M059J (cell line): ENCODE measurements at places on chromosomes 2 and 18. TPM values are rescaled to one million over a fixed set of nuclear protein-coding genes. Genes with fewer than 3 reads are reported as not detected.

UGT1A5 gene
- total RNA-seq: not detected in 2 replicates

SKOR2 gene
- not detected in 2 replicates for total RNA-seq

LRRC30 gene
- total RNA-seq: not detected in 2 replicates

ANKRD23 gene
- total RNA-seq: 0.20 TPM in 1 of 2 replicates, not detected in the other

CLEC4F gene
- total RNA-seq: not detected in 2 replicates

STARD6 gene
- total RNA-seq: not detected in 2 replicates

SLC9A4 gene
- not detected in 2 replicates for total RNA-seq

DLGAP1 gene
- total RNA-seq: not detected in 2 replicates

DNA sequence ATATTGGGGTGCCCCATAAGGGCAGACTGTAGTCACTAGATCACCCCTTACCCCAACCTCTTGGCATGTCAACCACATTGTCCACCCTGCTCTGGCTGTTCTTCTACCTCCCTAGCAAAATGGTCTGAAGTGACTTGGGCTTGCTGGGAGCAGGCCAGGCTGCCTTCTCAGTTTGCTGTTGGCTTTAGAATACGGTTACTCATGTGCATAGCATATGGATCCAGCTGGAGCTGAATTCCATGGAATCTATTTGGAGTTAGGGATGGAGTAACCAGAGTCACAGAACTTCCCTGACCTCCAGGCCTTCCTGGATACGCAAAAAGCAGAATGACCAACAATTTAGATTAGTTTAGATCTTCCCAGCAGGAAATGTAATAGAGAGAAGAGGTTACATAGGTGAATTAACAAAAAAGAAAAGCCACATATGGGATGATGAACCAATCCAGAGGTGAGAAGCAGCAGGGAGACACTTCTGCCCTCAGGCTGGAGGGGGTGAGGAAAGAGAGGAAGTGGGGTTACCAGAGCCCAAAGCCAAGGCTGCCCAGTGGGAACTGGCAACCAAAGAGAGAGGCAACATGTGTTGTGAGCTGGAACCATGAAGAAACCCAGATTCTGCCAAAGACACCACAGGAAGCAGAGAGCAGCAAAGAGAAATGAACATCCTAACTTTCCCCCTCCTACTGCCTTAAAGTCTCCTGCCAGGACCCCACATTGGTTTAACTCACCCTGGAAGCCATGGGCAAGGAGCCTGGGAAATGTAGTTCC lies 26.1 kb downstream of the PKDCC start:
- no peak for DNase-seq

- no peak for DNase-seq
These were observed 129.6 kb upstream of the KCTD1 start for GRCh38 chr18:26677957-26678356.

GRCh38 chr2:126200538-126200937 lies 455.4 kb upstream of the GYPC start:
- no peak for DNase-seq

GRCh38 chr2:75098856-75099255 lies 100.5 kb downstream of the TACR1 start:
- DNase-seq: peak; percentile 67

GRCh38 chr18:70334728-70335329 lies 46.0 kb downstream of the SOCS6 start:
- peak; percentile 38 for DNase-seq

DNA sequence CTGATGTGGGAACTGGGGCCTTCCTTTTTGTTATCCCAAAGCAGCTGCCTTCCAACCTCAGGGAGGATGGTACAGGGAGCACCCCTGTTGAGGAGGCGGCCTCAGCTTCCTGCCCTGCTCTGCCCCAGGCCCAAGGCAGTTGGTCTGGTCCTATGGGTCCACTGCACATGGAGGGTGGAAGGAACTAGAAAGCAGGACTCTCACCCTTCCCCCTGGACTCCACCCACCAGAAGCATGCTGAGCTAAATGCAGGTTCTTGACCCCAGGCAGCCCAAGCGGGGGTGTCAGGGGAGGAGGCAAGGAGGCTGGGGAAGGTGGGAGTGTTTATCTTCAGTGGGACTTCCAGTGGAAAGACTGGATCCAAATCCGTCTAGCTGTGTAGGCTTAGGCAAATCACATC lies 158.5 kb downstream of the SMAD2 start:
- DNase-seq: no peak

- no peak for DNase-seq
These were observed 205.5 kb downstream of the ATAD2B start for GRCh38 chr2:23721454-23721826.

- no peak for DNase-seq
These were observed 88.6 kb upstream of the NARS1 start for GRCh38 chr18:57710226-57710625.

DNA sequence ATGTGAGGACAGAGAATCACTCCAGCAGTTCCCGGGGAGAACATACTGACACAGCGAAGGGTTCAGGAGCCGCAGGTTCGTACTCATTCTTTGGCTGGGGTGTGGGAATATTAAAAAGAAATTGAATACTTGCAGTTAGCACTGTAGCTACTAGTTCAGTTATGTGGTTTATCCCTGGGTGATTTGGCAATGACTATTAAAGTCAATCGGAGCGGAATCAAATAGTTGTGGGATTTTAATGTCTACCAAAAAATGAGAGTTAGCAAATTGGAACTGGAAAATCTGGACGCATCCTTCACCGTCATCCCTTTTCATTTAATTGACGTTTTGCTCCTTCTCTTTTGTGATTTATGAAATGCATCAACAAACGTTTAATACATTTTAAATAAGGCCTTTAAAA lies 50.8 kb downstream of the GBX2 start:
- no peak for DNase-seq

GRCh38 chr2:218812861-218813260 lies 18.7 kb downstream of the PRKAG3 start:
- DNase-seq: no peak

- DNase-seq: no peak
These were observed 324.7 kb downstream of the MYCN start for GRCh38 chr2:16264931-16265540.
